Stimulated activated CD8-positive, alpha-beta memory T cell treated with anti-CD3 and anti-CD28 coated beads, Interleukin-15, amount 100 ng/mL, for 4 hours (primary cell): ENCODE measurements at places on chromosomes 2 and 18.

GRCh38 chr2:235365743-235366142 is 128.1 kb upstream of the AGAP1 start:
- DNase-seq: no peak

DNA sequence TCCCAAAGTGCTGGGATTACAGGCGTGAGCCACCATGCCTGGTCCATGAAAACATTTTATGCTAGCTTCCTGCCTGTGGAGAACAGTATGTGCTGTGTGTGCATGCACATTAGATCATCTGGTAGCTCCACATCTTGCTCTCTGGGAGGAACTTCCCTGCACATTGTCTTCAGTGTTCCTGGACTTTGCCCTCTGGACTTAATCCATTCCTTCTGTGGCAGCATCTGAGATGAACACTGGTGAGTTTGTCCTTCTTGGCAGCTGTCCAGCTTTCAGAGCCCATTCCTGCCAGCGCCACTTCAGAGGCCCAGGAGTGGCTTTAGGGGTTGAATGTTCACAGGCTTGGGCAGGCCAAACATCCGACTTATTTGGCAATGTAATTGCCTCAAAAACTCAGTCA is 65.2 kb downstream of the POU3F3 start:
- no peak for DNase-seq

DNA sequence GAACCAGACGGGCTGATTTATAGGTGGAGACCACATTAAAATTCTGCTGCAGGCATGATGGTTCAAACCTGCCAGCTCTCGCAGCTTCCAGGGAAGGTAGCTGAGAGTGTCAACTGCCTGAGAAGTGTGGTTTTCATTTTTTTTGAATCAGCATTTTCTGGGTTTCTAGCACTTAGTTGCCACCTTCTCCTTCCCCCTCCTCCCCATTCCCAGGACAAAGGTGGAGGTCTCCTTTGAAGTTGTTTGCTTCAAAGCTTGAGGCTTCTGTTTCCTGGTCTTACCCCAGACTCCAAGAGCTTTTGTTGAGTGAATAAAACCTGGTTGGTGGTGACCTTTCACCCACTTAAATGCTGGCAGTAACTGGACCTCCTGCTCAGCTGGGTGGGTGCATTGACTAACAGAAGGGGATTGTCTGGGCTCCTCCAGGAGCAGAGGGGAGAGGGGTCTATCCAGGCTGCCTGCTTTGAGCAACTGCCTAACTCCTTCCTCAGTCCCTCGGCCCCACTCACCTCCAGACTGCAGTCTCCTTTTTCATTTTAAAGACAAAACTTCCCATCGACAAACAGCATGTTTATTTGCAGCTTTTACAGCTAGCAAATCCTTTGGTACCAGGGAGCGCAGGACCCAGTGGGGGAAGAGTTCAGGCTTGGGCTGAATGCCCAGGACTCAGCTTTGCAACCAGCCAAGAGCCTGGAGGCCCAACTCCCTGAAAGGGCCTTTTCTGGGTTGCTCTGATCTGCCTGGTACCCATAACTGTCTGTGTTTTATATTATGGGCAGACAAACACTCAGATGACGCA is 3.5 kb downstream of the RHOB start:
- no peak for DNase-seq

- no peak for DNase-seq
These were observed 52.0 kb upstream of the TNP1 start for GRCh38 chr2:216911886-216912285.
